ENCODE measurements at places on chromosomes 3 and 15.

DNA sequence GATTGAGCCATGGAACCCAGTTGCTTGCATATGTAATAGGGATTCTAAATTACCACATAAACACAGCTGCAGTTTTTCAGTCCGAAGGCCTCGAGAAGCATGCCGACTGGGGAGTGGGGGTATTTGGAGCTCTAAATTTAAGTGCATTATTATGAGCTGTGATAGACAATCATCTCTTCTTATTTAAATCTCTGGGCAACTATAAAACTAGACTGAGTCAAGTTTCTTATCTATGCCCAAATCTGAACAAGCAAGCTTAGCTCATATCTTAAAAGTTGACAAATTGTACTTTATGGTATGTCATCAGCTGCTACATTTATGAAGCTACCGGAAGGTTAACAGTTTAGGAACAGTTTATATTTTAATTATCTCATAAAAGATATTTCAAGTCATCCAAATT, 19.5 kb upstream of the THRB start:
- DNase-seq, result no peak

DNA sequence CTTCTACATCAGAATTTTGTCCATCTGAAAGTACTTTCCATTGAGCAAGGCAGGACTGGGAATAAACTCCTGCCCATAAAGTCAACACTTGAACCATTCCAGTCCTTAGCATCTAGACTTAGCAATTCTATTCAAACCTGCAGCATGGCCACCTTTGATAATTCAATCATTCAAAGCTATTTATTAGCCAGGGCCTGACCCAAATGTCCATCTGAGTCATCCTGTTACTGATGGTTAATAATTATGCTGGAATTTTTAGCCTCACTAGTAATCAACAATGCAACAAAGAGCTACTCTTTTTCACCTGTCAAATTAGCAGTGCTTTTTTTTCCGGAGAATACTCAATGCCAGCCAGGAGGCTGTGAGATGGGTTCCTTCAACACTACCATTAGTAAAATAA, 72.7 kb upstream of the SNRK start:
- no peak for DNase-seq

- DNase-seq, result no peak
These were observed 207.5 kb upstream of the ADAMTS9 start for GRCh38 chr3:64895106-64895990.

GRCh38 chr15:96948981-96949380, 618.5 kb downstream of the NR2F2 start:
- no peak for DNase-seq

DNA sequence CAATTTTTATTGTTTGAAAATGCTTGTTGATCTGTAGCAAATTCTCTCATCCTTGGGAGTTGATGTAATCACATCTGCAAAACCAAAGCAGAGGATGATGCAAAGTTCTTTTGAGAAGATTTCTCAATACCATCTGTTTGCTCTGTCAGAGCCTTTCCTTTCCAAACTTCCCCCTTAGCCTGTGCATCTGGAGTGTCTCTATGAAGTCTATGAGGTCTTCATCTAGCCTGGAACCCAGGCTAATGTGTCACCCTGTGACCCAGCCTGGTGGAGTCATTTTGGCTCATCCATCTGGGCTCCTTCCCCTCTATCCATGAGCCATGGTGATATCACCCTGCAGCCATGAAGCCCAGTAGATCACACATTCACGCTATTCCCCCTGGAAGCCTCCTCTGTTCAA, 123.2 kb upstream of the SLC7A14 start:
- DNase-seq, result no peak

DNA sequence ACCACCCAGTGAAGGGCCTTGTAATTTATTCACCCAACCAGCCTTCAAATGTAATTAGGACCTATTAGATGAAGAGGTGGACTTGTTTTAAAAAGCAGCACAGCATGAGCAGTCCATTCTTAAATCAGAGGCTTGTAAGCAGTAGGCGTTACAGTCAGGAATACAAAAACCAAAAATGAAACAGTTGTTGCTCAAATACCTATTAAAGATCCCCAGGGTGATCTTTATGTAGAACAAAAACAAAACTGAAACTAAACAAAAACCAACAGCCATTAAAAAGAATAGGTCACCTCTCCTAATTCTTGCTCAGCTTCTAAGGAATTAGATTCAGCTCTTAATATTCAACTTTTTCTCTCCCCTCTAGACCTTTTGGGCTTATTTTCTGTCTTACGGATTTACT, 104.9 kb upstream of the ST8SIA2 start:
- DNase-seq, result no peak

GRCh38 chr15:63232943-63233342, 43.5 kb downstream of the RAB8B start:
- no peak for DNase-seq

DNA sequence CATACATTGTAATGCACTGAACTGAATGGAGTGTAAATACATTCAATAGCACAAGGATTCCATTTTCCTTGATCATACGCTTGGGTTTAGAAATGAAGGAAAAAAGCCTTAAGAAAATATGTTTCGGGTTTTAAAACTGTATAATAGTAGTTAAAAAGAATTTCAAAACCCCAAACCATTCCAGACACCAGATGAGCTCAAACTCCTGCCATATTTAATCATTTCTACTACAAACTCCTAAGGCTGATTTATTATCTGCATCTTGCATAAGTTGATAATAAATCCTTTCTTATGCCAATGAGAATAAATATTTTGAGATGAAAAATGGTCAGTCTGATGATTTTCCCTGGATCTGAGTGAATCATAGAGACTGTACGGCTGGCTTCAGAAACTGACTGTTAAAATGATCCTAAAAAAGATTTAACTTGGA, 51.0 kb downstream of the NR1D2 start:
- no peak for DNase-seq

GRCh38 chr3:186176373-186176990, 67.6 kb upstream of the ETV5 start:
- DNase-seq, result no peak

DNA sequence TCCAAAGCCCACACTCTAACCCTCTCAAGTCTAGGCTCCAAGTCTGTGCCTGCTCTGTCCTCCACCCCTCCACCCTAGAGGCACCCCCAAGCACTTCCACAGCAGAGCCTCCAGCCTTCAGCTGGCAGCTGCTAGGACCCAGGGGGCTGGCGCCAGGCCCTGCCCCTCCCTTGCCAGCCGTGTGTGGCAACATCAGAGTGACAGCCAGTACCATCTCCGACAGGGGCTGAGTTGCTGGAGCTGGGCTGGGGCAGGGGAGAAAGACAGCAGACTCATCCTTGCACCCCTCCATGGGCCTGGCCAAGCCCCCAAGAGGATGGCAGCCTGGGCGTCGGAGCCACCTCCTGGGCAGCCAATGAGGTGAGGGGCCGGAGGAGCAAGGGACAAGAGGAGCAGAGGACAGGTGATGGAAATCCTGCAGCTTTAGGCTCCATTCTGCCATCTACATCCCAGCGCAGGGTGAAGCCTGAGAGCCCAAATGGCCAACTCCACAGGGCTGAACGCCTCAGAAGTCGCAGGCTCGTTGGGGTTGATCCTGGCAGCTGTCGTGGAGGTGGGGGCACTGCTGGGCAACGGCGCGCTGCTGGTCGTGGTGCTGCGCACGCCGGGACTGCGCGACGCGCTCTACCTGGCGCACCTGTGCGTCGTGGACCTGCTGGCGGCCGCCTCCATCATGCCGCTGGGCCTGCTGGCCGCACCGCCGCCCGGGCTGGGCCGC, at the start of gene GPR62:
Gene GPR62, plus strand, starts transcription at position 207 of the 718 bp plus-strand sequence. Its CDS starts 272 bp downstream, at position 479.
- no peak for DNase-seq

DNA sequence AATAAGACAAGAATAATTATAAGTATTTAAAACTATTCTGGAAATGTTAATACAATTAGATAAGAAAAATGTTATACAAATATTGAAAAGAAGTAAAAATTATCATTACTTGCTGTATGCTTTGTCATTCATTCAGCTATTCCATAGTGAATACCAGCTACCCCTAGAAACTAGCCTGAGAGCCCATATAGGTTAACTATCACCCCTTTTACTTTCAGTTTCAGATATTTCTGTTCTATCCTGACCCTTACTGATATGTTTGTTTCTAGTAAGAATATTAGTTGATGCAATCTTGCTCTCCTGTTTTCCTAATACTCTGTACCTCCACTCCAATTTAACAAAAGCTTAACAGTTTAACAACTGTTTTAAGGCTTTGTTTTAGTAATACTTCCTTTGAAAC, 31.6 kb downstream of the FAM227B start:
- DNase-seq, result no peak

Data from stimulated activated CD8-positive, alpha-beta memory T cell treated with anti-CD3 and anti-CD28 coated beads, Interleukin-15, amount 100 ng/mL, for 4 hours (primary cell).